ENCODE measurements at places on chromosomes 11 and 22.

- no peak for DNase-seq
Observed at GRCh38 chr22:49660794-49661781, 166.6 kb downstream of the BRD1 start.

GRCh38 chr22:46070803-46071450, 79.4 kb upstream of the PPARA start:
- peak; percentile 34 for DNase-seq

DNA sequence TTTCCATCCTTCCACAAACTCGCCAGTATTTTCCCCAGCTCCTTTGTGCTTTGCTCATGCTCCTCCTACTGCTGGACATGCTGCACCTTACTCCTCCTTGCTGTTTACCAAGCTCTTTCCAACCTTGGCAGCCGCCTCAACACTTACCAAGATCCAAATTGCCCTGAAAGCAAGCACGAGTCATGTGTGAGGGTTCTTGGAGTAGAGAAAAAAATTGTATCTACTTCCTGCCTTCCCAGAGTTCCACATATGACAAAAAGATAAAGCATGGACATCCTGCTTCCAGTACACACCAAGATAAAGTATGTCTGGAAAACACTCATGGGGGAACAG, 767.5 kb downstream of the NTM start:
- DNase-seq = no peak

GRCh38 chr11:47908198-47908597, 60.0 kb upstream of the NUP160 start:
- DNase-seq = no peak

DNA sequence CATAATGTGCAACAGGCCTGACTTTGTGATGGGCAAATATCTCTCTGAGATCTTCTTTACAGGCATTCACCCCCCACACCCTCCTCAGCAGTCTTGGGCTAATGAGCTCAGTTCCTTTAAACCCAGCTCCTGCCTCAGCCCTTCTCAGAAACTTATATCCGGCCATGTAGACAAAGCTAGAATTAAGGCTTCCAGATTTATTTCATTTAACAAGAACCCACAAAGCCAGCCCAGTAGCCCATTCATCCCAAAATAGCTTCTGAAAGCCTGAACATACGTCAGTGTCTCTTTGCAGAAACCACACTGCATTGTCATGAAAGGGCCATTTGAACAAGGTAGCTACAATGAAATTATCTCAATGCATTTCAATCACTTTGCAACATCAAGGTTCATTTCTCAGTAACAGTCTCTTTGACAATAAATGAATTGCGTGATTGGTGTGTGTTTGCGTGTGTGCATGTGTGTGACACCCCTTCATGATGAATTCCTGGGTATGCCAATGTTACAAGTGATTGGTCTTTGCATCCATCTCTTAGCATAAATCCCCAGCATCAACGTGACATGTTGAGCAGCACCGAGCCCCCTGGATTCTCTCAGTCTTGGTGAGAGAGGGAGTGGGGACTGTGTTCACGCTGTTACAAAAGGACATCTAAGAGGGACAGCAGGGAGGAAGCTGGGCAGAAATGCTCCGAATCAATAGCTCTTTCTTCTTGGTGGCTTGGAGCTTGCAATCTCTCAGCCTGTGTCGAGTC, 299.6 kb downstream of the KIRREL3 start:
- DNase-seq = no peak

DNA sequence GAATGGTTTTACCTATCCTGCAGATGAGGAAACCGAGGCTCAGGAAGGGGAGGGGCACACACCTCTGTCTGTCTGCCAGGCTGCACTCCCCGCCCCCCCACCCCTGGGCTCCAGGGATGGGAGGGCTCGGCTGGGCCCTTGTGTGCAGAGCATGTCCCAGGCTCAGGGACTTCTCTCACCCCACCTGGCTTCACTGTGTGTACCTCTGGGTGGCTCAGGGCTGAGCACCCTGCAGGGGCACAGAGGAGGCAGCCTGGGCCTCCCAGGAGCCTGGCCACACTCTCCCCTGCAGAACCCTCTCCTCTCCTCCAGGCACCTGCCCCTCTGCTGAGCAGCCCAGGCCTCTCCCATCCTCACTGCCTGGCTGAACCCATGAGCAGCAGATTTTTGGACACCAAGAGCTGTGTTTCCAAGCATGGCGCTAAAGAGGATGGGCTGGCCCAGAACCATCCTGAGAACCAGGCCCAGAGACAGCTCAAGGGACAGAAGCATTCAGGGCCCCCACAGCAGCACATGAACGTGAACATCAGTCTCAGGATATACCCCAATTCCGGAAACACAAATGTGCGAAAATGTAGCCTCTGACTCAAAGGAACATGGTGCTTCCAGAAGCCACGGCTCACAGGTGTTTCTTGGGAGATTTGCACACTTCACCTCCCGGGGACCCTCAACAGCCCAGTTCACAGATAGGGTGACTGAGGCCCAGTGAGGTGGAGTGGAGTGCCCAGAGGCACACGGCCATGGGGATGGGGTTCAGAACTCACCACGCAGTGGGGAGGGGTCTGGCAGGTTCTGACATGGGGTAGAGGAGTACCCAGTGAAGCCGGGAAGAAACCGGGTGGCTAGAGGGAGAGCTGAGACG, 10.5 kb downstream of the EMID1 start:
- no peak for DNase-seq

- DNase-seq = no peak
Observed at GRCh38 chr22:42974223-42974622, 40.7 kb downstream of the PACSIN2 start.

GRCh38 chr22:36055376-36056295, 27.0 kb upstream of the RBFOX2 start:
- no peak for DNase-seq

DNA sequence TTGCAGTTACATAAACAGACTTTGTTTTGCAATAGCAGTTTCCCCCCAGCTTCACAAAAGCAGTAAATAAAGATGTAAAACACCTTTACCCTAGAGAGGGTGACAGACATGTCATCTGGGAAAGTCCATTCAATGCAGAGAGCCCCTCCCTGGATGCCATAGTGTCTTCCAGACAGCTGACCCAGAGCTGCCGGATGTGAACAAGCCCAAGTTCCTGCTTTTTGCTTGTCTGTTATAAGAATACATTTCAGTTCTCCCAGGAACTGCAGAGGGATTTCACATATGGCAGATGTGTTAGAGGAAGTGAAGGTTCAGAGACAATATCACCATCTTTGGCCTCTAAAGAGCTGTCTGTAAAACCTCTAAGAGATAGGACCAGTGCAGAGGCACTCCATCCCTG, 48.9 kb downstream of the RELT start:
- DNase-seq = no peak

GRCh38 chr11:45180848-45181192, 34.4 kb downstream of the PRDM11 start:
- no peak for DNase-seq

- DNase-seq = no peak
Observed at GRCh38 chr22:42897960-42898359, 40.9 kb upstream of the ARFGAP3 start.

GRCh38 chr11:255176-255575, 18.4 kb downstream of the PSMD13 start:
- no peak for DNase-seq

- no peak for DNase-seq
Observed at GRCh38 chr11:110985547-110985946, 260.0 kb upstream of the POU2AF2 start.

DNA sequence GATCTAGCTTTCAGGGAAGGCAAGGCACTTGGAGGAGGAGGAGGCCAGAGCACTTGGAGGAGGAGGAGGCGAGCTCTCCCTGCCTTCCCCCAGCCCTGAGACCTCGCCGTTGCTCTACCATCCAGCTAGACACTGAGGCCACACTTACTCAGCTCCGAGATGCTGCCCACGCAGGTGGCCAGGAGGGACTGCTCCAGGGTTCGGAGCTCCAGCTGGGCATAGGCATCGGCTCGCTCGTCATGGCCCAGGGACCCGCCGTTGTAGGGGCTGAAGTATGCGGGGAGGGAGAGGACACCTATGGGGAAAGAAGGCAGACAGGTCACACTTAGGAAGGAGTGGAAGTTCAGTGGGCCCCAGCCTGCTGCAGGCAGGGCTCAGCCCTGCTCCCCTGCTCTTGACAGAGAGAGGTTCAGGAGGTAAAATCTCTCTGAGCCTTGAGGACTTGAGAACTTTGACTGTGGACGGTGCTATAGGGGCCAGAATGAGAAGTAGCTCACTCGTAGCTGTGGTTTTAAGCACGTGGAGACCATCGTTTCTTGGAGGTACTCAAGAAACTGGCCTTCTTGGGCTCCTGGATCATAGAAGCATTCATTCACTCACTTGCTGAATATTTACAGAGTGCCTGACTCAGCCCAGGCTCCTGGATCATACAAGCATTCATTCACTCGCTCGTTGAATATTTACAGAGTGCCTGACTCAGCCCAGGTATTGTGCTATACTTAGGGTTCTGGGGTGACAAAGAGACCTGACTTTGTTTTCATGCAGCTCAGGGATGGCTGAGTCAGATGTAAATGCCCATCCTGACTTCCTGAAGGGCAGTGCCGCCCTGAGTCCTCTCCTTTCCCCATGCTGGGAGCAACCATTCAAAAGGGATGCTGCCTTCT, 99.2 kb downstream of the NAT10 start:
- DNase-seq = no peak

- DNase-seq = no peak
Observed at GRCh38 chr22:40844951-40845350, 11.5 kb downstream of the ST13 start.

DNA sequence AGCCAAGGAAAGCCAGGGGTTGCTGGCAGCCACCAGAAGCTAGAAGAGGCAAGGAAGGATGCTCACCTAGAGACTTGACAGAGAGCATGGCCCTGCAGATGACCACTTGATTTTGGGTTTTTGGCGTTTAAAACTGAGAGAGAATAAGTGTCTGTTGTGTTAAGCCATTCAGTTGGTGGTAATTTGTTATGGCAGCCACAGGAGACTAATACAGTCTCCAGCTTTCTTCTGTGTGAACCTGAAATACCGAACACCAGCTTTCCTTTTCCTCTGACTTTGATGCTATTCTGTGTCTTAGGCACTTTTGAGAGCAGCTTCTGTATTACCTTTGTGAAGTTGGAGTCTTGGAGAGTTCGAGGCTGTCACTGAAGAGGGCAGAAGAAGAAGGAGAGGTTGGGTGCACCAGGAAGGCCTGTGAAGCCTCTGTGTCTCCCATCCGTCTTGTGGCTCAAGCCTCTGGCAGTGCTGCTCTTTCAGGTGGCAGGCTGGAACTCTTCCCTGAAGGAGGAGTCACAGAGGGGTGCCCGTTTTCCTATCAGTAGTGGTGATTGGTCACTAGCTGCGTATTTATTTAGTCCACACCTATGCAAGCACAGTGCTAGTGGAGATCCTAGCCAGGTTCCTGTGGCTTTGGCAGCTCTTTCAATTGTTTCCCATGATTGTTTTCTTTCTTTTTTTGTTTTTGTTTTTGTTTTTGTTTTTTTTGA, 2.5 kb downstream of the TBC1D22A start:
- DNase-seq = no peak

DNA sequence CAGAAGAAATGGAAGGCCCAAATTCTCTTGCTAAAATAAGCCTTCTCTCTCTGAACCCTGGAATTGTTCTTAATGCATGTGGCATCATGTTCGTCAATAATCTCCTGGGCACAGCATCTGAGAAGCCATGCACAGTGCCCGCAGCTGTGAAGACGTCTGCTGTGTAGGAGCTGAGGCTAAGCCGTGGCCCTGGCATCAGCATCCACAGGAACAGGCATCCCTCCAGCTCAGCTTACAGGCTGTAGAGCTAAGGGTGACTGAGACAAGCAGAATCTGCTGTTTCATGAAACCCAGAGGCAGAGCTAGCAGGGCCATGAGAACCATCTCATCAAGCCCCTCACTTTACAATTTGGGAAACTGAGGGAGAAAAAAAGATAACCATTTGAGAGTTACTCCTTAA, 60.6 kb downstream of the SEZ6L start:
- DNase-seq = no peak

GRCh38 chr11:118319337-118319707, 14.8 kb downstream of the CD3E start:
- no peak for DNase-seq

DNA sequence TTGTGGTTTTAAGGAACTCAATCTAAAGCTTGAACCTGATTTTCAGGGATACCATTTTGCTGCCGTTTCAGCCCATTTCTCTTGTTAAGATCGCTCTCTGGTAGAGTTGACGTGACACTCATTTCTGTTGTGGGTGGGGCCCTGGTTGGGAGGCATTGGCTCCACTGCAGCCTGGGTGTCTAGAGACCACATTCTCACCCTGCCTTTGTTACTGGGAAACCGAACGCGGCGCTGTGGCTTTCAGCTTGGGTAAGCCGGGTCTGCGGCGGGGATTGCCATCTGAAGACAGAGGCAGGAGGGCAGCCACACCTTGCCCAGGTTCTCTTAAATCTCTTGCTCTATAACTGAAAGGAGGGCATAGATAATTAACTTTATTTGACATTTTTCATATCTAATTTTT, 3.2 kb downstream of the EHF start:
- DNase-seq = peak; percentile 34

DNA sequence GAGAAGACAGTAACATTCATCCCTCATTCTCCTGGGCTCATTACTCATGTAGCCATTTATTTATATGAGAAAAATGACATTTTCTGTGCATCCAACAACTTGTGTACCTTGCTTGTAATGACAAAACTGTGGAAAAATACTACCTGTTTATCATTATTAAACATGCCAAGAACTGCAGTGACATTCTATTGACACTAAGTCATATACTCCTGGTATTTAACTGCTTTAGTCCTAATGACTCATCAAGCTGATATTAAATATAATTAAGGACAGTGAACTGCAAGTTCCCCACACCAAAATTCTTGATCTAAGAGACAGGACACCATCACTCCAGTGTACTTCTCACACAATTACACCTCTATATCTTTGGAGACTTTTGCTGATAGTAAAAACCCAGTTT, 1328.7 kb upstream of the RAG2 start:
- no peak for DNase-seq

GRCh38 chr11:127677660-127678425, 677.3 kb upstream of the KIRREL3 start:
- no peak for DNase-seq

- DNase-seq = no peak
Observed at GRCh38 chr11:117521974-117522373, 194.3 kb downstream of the CEP164 start.
